Activated CD4-positive, alpha-beta T cell treated with anti-CD3 and anti-CD28 coated beads, Interleukin-2, amount 50 U/mL, for 48 hours (primary cell): ENCODE measurements at places on chromosomes 4 and X.
A peak's percentile ranks its signal among the peaks of the same experiment; 100 is the strongest.

DNA sequence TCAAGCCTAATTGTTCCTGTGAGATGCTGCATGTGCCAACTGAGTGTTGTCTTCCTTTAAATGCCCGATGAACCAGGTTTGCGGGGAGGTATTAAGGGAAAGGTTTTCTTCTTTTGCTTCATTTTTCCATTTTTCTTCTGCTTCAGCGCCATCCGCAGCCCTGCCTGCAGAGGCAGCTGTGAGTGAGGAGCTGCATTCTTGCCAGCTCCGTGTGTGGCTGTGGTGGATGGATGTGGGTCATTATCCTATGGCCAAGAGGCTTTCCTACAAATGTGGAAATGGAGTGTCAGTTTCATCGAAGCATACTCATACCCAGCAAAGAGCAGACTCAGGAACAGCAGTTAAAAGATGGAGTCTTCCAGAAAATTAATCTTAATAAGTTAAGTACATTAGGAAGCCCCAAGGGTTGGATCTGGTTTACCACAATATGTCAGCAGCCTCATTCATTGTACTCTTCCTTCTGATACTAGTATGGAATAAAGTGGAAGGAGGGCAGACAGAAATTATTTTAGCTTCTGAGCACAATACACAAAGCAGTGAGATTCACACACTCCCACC is 37.6 kb downstream of the TNIP3 start:
- no peak for DNase-seq

DNA sequence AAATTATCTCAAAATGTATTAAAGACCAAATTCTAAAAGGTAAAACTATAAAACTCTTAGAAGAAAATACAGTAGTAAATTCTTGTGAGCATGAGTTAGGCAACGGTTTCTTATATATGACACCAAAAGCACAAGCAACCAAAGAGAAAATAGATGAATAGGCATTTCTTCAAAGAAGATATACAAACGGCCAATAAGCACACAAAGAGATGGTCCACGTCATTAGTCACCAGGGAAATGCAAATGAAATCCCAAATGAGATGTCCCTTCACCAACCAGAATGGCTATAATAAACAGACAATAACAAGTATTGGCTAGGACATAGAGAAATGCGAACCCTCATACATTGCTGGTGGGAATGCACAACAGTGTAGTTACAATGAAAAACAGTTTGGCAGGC is 44.6 kb downstream of the RAB33A start:
- no peak for DNase-seq

- DNase-seq: no peak
These were observed 13.0 kb upstream of the FGF5 start for GRCh38 chr4:80253510-80253909.

DNA sequence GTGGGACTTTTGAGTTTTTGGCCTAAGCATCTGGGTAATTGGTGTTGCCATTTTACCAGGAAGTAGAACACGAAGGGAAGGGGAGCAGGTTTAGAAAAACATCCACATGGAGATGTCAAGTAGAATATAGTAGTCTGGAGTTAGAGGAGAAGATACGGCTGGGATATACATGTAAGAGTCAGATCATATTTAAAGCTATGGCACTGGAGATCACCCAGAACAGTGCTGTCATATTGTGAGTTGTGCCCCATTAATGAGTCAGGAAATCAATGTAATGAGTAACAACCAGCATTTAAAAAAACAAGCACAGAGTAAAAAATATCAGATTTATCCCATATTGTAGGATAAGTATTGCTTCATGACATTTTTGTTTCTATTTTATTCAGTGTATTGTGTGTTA is 4.2 kb downstream of the GSTCD start:
- DNase-seq: no peak

- DNase-seq: no peak
These were observed 57.7 kb upstream of the EFHC2 start for GRCh38 chrX:44401151-44401550.

GRCh38 chr4:58761563-58761962 is 1651.4 kb upstream of the IGFBP7 start:
- DNase-seq: no peak

GRCh38 chrX:49041744-49042580 is 1.2 kb downstream of the TFE3 start:
- DNase-seq: peak; percentile 9

GRCh38 chrX:128335671-128336070 is 283.5 kb upstream of the ACTRT1 start:
- DNase-seq: no peak

DNA sequence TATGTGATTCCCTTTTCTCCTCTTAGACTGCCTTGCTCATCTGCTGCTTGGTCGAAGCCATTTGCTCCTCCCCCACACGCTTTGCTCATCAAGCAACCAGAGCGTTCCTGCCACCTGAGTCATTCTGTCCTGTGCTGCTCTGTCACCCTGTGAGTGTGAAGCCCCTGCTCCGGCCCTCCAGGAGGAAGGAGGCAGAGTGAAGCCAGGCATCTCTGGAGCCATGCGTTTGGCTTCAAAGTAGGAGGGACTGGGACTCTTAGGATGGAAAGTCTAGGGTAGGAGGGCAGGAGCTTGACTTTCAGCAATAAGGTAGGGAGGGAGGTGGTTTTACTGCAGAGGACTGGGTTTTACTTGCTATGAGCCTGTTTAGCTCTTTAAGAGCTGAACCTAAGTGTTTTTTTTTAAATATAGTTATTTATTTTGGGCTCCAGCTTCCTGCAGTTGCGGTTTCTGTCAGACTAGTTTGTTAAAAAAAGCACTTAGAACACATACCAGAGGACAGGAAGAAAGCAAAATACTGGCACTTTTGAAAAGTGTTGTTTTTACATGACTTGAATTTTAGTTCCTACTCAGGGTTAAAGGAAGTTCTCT is 63.6 kb downstream of the SPINK2 start:
- peak; percentile 80 for DNase-seq

- DNase-seq: no peak
These were observed 69.5 kb downstream of the IL15 start for GRCh38 chr4:141705747-141706377.

DNA sequence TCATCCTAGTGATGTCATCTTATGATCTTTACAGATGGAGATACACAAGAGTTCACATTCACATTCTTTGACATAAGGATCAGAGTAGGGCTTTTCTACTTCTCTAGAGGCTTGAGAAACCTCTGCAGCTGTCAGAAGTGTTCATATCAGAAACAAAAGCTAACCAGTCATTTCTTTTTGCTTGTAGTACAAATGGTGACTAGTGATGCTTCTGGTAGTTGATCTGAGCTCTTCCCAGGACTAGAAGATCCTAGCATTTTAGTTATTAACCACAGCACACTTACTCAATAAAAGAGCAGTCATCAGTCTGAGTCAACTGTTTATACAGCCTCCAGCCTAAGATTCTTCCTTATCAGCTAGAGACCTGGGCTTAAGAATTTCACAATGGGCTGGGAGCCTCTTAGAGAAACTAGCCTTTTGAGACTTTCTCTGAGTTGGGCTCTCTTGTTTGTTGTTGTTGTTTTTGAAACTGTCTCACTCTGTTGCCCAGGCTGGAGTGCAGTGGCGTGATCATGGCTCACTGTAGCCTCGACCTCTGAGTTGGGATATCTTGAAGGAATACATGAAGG is 84.1 kb downstream of the TMEM164 start:
- no peak for DNase-seq

DNA sequence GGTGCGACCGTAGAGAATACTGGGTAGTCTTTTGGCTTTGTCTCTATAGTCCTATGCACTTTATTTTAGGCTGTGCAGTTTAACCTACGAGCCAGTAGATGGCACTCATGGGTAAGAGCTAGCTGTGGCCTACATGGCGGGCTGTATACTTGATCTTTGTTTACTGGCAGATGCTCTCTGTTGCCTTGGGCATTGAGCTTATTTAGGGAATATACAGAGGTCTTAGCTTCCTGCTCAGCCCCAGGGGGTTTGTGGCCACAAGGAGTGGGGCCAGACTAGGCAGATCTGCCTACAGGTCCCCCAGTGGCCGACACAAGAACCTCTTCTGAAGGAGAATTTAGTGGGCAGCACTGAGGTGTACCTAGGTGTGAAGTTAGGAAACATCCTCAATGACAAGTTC is 227.6 kb upstream of the HDX start:
- DNase-seq: no peak

DNA sequence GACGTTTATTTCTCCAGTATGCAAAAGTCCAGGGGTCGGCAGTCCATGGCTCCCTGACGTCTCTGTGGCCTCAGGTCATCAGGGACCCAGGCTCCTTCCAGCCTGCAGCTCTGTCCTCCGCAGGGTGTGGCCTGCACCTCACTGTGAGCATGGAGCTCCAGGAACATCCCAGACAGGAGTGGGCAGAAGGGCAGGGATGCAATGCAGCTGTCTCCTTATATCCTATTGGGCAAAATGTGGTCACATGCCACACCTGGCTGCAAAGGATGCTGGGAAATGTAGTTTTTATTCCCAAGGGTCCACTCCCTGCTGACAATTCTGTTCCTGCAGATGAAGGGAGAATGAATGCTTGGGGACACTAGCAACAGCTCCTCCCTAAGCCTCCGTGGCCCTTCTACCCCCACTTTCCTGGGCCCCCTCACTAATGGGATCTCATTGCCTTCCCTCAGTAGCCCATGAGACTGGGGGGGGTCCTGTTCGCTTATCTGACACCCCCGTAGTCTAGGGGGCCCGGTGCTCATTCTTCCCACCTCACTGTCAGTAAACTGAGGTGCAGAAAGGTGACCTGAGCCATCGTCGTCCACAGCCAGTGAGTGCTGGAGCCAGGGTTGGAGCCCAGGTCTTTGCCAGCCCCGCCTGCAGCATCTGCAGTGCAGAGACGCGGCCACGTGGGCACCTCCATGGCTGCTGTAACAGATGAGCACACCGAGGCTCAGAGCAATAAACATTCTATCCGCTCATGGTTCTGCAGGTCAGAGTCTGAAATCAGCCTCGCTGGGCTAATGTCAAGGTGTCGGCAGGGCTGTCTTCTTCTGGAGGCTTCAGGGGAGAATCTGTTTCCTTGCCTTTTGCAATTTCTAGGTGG is 5.9 kb upstream of the GRPEL1 start:
- DNase-seq: peak; percentile 25
